Stimulated activated CD4-positive, alpha-beta T cell treated with anti-CD3 and anti-CD28 coated beads, Interleukin-1b, Interleukin-23, amount 100 ng/mL, for 4 hours (primary cell): ENCODE measurements at places on chromosomes 4 and X.

DNA sequence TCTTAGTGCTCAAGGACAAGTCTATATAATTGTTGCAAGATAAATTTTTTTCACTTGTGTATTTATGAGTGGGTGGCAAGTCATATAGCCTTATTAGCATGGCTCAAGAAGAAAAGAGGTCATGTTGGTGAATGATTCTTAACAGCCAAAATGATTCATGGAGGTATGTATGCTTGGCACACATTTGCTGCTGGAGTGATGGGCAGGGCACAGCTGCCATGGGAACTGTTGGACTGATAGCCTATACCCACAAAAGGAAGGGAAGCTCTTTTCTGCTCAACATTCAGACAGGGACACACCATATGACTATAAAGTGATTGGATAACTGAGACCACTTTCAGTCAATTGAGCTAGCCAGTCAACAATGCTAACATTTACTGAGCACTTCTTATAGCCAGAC is 46.8 kb upstream of the PITX2 start:
- DNase-seq, result no peak

- no peak for DNase-seq
These were observed 27.4 kb downstream of the HSD17B11 start for GRCh38 chr4:87363552-87363951.

DNA sequence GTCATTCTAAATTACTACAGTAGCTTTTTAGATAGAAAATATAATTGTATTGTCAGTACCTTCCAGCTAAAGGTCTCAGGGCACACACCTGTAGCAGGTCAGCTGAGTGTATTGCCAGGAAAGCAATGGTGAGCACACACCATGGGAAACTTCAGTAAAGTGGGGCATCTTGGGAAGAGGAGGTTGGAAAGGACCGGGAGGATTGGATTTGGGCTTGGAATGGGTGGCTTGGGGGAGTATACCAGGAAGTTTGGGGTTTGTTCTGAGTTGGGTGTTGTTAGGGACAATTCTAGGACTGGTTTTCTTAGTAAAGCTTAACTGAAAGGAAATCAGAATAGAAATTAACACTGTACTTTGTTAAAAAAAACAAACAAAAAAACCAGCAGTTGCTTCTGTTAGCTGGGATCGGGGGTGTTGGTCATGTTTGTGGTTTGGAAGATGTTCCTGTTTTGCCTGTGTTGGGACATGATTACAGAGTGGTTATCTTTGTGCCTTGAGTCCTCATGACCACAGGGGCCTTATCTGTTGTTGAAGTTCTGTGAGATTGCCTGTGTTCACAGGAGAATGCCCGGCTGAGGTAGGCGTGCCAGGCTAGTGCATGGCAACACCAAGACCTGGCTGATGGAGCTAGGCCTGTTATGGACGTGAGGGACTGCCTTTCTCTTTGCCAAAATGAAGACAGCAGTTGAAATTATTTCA is 35.1 kb downstream of the PRIMPOL start:
- DNase-seq, result no peak

DNA sequence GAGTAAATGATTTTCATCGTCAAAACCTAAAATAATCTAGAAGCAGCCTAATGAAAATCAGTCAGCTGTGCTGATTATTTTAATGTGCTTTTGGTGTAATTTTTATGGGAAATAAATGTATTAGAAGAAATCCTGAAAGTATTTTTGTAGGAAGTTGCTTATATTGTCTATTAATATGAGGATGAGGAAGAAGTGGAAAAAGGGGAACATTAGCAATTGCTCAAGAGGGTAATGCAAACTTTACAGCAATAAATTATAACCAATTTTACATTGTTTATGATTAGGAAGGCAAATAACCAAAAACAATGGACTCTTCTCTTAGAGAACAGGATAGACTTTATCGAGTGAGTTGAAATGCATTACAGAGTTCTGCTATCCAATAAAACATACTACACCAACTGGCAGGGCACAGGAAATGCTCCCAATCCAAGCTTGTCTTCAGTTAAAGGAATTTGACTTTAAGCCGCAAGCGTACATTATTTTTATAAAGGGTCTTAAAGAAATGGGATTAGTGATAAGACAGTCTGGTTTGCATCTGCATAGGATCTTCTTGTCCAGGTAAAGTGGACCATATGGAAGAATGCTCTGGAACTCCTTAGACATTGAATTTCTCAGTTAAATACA is 374.8 kb downstream of the PDGFC start:
- DNase-seq, result no peak

GRCh38 chr4:145842224-145842887 is 96.3 kb downstream of the ZNF827 start:
- DNase-seq, result no peak

GRCh38 chr4:61298178-61298740 is 98.1 kb downstream of the ADGRL3 start:
- no peak for DNase-seq

DNA sequence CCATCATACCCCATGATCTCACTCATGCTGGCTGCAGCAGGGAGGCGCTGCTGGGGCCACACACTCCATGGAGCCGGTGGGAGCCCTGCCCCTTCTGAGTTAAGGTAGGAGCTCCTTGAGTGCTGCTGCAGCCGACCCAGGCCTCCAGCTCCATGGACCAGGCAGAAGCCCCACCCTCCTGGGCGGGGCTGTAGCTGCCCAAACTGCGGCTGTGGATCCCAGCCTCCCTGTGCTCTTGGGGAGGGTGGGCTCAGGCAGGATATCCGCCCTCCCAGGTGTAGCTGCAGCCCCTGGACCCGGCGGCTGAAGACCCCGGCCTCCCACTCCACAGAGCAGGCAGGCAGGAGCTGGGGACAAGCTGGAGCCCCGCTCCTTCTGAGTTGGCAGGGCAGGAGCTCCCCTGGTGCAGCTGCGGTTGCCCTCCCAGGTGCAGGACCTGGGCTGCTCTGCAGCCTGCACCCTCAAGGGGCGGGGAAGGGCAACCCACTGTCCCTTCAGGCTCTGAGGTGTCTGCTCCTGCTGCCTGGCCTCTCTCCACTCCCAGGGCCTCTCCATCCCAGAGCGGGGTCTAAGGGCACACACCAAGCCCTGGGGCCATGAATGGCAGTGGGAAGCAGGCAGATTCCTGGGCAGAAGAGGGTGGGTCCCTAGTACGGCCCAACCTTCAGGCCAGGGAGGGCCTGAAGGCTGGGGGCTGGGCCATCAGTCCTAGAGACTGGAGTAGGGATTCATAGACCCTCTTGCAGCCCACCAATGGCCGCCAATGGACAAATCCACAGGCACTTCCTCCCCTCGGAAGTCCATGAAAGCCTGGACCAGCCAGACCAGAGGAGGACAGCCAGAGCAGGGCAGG is 466.1 kb downstream of the DTHD1 start:
- no peak for DNase-seq

DNA sequence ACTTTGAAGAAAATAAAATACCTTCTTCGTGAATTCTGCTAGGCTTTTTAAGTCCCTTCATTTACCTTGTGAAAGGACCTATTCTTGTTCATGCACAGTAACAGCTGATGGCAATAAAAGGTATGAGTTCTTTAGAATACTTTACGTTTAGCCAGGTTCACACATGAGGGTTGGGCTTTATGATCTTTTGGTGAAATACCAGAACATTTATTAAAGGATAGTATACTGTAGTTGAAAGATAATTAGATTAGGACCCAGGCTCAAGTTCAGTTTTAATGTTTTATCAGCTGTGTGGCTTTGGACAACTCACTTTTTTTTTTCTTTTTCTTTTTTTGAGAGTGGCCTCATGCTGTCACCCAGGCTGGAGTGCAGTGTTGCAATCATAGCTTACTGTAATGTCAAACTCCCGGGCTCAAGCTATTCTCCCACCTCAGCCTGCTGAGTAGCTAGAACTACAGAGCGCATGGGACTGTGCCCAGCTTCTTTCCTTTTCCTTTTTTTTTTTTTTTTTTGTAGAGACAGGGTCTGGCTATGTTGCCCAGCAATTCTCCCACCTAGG is 28.2 kb upstream of the NEIL3 start:
- DNase-seq, result no peak

- DNase-seq, result no peak
These were observed 27.9 kb upstream of the PAPSS1 start for GRCh38 chr4:107747748-107748486.

- DNase-seq, result no peak
These were observed 92.5 kb downstream of the RAPGEF2 start for GRCh38 chr4:159195361-159195769.

DNA sequence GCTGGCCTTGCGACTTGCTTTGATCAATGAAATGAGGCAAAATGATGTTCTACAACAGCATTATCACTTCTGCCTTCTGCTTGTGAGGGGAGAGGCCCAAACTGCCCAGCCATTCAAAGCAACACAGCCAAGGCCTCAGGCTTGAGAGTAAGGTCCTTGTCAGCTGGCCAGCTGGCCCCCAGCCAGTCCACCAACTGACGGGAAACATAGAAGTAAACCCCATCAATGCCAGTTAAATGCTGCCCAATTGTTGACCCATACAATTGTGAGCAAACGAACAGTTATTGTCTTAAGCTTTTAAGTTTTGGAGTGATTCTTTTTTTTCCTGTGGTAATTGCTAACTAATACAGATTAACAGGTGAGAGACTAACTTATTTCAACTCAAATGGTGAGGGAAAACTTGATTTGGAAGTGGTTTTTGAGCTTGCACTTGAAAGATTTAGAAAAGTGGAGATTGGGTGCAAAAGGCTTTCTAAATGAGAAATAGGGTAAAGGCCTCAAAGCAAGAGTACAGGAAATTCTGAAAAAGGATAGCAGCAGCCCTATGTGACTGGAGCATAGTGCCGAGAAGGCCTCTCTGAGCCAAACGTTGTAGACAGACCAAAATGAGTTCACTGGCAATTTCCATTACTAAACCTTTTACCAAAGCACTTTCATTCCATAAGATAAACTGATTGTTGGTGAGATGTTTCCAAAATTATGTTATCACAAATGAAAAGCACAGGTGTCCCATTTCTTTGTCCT is 66.9 kb downstream of the ARHGEF38 start:
- no peak for DNase-seq

GRCh38 chr4:10417740-10418139 is 39.5 kb downstream of the ZNF518B start:
- no peak for DNase-seq

DNA sequence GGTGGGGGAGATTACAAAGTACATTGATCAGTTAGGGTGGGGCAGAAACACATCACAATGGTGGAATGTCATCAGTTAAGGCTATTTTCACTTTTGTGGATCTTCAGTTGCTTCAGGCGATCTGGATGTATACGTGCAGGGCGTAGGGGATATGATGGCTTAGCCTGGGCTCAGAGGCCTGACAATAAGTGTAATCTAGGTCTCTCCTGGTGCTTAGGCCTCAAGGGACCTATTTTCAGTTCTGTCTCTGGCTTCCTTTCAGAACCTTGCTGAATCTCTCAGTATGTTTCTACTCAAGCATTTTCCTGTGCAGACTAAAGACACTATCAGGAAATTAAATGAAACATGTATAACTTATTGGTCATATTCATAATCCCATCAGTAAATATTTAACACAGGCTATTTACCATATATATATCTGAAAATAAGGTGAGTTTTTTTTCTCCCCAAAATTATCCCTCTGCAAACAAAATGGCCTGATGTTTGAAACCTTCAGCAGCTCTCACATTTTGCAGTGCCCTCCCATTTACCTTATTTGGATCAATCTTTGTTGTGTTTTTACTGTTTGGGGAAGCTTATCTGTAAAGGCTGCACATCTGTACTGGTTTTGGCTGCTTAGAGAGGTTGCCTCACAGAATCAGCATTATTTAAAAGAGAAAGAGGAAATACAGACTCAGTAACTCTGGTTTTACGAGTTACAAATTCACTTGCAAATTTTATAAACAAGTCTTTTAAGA is 2.3 kb upstream of the ZCCHC4 start:
- no peak for DNase-seq

GRCh38 chr4:52889778-52890520 is 27.8 kb downstream of the RASL11B start:
- no peak for DNase-seq

DNA sequence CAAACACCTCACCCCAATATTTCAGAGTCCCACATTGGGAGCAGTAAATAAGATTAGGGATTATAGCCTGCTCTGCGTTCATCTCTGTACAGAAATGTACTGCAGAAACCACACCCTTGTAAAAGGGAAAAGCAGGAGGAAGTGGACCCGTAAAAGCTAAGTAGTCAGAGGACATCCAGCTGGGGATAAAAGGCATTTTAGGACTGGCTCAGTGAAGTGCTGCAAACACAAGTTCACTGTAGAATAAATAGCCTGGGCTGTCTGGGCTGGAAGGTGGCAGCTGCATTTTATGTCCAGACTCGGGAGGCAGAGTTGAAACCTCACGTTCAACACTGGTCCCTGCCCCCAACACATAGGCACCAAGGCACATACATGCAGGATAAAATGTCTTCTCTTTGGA is 178.7 kb upstream of the FAT1 start:
- no peak for DNase-seq

GRCh38 chrX:41391606-41392005 is 55.5 kb upstream of the NYX start:
- no peak for DNase-seq

DNA sequence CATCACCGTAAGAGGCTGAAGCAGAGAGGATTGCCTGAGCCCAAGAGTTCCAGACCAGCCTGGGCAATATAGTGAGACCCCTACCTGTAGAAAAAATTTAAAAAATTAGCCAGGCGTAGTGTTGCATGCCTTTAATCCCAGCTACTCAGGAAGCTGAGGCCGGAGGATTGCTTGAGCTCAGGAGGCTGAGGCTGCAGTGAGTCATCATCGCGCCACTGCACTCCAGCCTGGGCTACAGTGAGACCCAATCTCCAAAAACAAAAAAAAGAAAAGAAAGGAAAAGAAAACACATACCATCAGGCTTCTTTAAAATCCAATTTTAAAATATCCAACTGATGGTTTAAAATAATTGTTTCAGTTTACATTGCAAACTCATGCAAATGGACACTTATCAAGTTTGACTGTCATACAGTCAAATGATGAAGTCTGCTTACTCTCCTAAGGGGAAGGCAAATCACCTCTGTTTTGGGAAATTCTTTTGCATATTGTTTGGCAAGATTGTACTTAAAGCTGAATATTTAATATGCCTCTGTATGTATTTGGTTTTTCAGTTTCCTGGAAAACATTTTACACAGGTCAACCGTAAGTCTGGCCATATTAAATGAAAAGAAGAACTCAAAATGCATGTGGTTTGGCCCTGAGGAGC is 23.7 kb upstream of the TENM3 start:
- DNase-seq, result no peak

- DNase-seq, result no peak
These were observed 348.5 kb upstream of the INTU start for GRCh38 chr4:127284236-127284635.

GRCh38 chr4:76308548-76308947 is 2.0 kb downstream of the STBD1 start:
- DNase-seq, result no peak

DNA sequence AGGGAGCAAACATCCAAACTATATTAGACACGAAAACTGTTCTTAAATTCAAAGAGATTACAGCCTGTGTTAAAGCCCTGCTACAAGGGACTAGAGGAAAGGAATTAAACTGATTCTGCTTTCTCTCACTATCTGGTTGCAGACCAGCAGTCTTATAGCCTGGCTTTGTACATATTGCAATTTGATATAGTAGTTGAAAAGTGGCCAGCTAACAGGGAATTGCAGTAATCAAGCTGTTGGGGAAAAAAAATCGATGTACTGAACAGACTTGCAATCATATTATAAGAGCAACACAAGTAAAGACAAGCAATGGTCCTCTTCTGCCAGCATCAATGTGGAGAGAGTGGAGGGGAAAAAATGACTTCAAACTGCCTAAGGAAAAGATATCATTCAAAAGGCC is 364.4 kb upstream of the EPHA5 start:
- DNase-seq, result no peak

GRCh38 chrX:18995221-18995620 is 11.3 kb upstream of the PHKA2 start:
- no peak for DNase-seq

GRCh38 chr4:25012655-25013054 is 18.1 kb downstream of the LGI2 start:
- DNase-seq, result no peak
